ENCODE measurements at places on chromosomes 3 and 15.

- DNase-seq, result no peak
Measured at GRCh38 chr15:57534281-57534680, 57.4 kb upstream of the MYZAP start.

- DNase-seq, result no peak
Measured at GRCh38 chr3:133494469-133494868, 79.0 kb upstream of the CDV3 start.

GRCh38 chr3:20256144-20256543 lies 70.1 kb upstream of the SGO1 start:
- no peak for DNase-seq

DNA sequence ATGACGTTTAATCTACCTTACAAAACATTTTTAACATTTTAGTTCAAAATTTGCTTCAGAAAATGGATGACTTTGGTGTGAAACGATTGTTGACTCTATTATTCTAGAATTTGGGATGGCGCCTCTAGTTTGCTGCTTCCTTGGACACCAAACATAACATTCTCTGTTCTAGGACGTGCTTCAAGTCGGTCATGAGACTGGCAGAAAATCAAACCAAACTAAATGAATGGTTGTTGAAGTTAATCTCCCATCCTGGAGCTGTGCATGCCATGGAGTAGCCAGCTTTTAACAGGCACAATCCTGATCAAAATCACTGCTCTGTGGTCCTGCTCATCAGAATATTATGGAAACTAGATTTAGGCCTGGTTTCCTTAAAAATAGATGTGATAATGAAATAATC lies 9.6 kb upstream of the LRRFIP2 start:
- no peak for DNase-seq

- no peak for DNase-seq
Measured at GRCh38 chr3:195546130-195546560, 3.0 kb upstream of the PPP1R2 start.

Data from NCI-H510A treated with DMSO at 0.1 percent for 48 hours (cell line).